ENCODE measurements at places on chromosomes 7 and 10.
A peak's percentile ranks its signal among the peaks of the same experiment; 100 is the strongest.

GRCh38 chr7:128027485-128027980, 3.7 kb downstream of the LRRC4 start:
- DNase-seq = no peak

DNA sequence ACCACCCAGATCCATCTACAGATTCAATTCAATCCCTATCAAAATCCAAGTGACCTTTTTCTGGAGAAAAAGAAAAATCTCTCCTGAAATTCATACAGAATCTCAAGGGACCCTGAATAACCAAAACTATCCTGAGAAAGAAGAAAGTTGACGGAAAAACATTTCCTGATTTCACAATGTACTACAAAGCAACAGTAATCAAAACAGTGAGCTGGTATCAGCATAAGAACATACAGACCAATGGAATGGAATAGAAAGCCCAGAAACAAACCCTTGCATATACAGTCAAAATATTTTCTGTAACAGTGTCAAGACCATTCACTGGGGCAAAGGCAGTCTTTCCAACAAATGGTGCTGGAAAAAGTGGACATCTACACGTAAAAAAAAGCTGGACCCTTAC, 89.9 kb downstream of the JMJD1C start:
- DNase-seq = peak; percentile 54

DNA sequence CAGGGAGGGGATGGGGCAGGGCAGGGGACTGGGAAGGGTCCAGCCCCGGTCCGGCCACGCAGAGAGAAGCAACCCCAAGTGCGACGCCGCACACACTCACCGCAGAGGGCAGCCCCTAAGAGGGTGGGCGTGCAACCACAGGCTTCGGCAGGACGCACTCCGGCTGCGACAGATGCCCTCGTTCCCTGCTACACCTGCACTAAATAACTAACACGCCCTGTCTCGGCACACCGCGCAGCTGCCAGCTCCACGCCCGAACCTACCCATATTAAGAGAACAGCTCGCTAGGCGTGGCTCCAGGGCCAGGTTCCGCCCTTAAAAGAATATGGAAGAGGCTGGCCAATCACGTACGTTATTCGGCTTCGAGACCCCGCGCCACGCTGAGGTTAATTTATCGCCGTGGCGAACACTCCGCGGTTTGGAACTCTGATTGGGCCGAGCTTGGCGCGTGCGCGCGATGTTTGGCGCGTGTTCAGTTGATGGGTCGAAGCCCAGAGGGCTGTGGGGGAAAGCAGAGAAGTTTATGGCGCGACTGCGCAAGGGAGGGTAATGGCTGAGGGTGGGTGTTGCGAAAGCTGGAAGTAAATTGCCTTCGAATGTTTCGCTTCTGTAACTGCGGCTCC, 91.1 kb downstream of the OR13A1 start:
- DNase-seq = no peak

DNA sequence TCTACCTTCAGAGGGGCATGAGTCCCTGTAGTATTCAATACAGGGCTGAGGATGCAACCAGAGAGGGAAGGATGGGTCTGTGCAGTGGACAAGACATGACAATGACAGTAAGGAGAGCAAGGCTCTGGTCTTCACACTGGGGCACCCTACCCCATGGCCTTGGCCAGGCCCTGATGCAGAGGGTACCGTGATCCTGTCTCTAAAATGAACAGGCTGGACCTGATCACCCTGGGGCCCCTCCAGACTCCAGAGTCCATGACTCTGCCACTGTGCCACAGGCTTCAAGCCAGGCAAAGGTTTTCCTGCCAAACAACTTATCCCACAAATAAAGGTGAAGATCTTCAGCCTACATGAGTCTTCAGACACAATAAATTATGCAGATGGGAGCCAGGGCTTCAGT, 4.9 kb downstream of the MAT1A start:
- no peak for DNase-seq

DNA sequence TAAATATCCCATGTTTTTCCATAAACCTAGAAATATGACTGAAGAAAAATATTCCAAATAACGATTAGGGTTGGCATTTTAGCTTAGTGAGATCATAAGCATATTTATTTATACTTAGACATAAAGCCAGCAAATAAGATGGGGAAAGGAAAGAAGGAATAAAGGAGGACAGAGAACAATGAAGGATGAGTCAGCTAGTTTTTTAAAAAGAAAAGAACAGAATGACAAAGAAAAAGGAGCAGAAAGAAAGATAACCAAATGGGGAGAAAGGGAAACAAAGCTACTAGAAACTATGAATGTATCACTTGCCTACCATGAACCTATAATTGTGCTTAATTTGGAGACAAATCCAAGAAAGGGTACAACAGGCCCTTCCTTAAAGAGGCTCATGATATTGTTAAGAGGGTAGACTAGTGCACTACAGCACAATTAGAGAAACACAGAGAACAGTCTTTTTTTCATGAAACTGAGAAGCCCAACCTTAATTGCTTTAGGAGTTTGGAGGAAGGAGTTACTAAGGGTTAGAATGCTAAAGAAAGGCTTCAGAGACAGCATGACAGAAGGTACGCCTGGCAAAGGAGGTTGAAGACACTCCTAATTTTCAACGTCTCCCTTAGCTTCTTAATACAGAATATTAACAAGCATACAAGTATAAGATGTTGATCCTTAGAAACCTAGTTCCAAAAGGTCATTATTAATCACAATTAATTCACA, 23.9 kb downstream of the HERPUD2 start:
- no peak for DNase-seq

DNA sequence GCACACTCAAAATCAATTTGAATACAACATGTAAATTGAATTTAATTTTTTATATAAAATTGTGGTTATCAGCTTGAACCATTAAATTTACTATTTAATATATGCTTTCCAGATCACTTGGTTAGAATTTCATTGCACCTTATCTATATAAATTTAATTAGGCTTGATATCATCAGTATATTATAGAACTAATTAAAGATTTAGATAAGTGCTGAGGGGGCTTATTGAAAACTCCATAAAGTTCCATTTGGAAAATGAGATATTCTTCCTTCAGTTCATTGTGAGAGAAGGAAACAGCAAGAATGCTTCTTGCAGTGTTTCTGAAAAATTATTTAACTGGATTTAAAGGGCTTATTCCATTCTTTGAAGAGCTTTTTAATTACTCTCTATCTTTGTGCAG, 85.7 kb upstream of the LRGUK start:
- DNase-seq = no peak

DNA sequence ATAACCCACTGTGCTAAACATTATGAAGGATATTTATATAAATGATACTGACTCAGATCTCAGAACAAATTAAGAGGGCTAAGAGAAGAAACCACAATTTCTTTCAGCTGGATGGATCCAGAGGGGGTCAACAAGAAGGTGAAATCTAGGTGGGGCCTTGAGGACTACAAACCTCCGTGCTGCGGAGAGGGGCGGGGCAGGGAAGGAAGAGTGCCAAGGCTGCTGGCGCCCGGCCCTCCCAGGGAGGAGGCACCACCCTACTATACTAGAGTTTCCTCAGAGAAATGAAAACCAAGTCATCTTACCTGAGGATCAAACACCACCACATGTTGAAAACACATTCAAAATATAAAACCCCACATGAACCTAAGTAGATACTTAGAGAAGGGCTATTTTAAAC, 29.3 kb upstream of the CRYGN start:
- DNase-seq = no peak

DNA sequence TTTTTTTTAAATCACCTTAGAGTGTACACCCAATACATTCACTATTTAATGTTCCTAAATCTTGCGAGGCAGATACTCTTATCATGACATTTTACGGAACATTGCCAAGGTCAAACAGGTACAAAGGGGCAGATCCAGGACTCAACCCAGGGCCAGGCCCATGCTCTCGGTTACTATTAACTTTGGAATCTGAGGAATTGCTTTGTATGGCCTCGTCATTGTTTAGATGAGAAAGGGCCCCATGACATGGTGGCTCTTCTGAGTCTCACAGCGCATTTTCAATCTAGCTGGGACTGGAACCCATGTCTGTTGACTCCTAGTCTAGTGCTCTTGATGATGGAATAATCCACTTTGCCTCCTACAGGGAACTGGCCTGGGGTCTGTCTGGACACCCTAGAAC, 59.1 kb downstream of the GATA3 start:
- no peak for DNase-seq

GRCh38 chr10:58797356-58797755, 284.7 kb downstream of the BICC1 start:
- no peak for DNase-seq
